Neural crest cell (in vitro differentiated cells): ENCODE measurements at places on chromosomes 2 and 18. TPM values are rescaled to one million over a fixed set of nuclear protein-coding genes. Genes with fewer than 3 reads are reported as not detected.

DNA sequence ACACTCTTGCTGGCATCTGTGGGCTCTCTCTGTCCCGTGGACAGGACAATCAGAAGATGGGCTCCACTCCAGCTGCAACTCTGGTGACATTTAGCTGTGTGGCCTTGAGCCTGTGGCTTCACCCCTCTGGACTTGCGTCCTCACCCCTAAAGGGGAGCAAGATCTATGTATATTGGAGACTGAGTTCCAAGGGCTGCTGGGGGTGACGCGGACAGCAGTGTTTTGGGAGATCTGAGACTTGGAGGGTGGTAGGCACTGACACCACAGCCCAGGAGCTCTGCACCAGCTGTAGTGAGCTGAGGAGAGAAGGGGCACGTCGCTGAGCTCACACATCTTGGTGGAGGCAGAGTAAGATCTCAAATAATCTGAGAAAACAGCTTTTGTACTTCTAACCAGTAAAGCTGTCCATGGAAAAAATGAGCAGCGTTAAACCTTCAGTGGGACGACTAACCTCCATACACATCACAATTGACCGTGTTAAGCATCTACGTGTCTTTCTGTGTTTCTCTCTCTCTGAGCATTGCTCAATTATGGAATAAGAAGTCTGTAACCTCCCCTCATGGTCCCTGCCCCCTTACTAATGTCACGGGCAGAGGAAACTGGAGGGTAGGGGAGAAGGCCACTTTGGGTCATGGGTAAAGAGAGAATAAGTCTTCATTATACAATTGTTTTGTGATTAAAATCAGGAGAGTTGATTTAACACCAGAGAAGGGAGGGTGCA is 85.8 kb downstream of the SH3RF3 start:
- no peaks in the 10 kb centered on the region for H3K36me3 ChIP-seq
- no peak overlapping the region for H3K27ac ChIP-seq
- no peak for DNase-seq
- peaks cover 10% of the 10 kb centered on the region for H3K4me1 ChIP-seq
- H3K4me3 ChIP-seq: no peak overlapping the region
- H3K27me3 ChIP-seq: peaks cover 4% of the 10 kb centered on the region

- H3K4me3 ChIP-seq: no peak overlapping the region
- H3K27me3 ChIP-seq: peaks cover 2% of the 10 kb centered on the region
- DNase-seq: no peak
Measured at GRCh38 chr2:460861-461260, 173.0 kb upstream of the ALKAL2 start.

DNA sequence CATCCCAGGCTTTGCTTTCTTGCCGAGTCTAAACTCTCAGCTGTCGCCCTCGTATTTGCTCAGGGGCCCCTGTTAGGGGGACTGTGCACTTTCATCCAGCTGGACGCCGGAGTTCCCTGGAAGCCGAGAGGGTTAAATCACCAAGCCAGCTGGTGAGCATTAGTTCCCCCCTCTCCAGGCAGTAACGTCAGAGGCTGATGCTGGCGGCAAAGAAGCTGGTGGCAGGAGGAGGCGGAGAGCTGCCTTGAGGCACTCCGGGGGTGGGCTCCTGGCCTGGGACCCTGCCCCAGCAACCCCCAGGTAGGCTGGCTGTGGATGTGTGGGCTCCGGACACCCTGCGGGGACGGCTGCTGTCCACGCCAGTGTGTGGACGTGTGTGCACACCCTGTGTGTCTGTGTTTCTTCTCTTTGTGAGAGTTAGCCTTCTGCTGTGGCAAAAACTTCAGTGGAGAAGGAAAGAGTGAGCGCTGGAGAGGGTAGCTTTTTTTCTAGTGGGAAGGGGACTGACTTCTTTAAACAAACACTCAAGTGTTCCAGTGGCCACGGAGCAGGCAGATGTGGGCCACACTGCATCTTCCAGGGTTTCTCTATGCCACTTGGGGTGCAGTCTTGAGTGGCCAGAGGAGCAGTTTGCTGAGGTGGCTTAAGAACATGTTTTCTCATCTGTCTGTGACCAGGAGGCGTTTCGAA is 84.7 kb downstream of the GLI2 start:
- DNase-seq: peak; percentile 20
- H3K36me3 ChIP-seq: no peaks in the 10 kb centered on the region
- no peak overlapping the region for H3K4me3 ChIP-seq
- H3K27ac ChIP-seq: peak overlapping the region; percentile 35

DNA sequence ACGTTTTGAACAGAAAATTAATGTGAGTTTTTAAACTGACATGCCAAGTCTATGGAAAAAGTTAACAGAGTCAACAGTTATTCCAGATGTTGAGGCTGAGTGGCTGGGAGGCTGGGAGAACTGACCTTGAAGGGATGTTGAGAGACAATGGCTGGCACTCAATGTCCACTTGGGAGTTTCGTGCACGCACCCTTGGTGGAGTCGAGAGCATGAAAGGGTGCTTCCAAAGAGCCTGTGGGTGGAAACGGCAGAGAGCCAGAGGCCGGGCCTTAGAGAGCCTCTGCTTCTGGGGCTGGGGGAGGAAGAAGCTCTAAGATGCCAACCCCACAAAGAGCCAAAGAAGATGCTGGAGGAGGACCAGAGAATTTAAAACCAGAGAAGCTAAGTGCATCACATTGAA is 63.4 kb upstream of the L3MBTL4 start:
- no peaks in the 10 kb centered on the region for H3K4me1 ChIP-seq
- no peaks in the 10 kb centered on the region for H3K36me3 ChIP-seq
- no peak overlapping the region for H3K27ac ChIP-seq
- no peak for DNase-seq

DNA sequence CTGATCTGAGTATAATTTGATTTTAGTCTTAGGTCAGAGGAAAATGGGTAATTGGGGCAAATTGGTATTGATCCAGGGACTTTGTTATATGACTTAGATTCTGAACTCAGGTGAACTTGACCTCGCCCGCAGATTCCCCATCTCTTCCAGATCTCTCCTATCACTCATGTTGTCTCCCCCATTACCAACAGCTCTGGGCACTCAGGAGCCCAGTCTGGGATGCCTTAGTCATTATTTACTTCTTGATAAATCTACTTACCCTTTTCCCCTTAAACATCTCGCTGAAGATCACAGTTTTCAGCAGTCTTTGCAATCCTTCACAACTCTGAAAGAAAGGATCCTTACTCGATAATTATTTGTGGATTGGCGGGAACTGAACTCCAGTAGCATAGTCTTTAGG is 19.6 kb upstream of the HNMT start:
- no peak overlapping the region for H3K27ac ChIP-seq
- H3K36me3 ChIP-seq: no peaks in the 10 kb centered on the region
- DNase-seq: no peak
- H3K4me3 ChIP-seq: no peak overlapping the region
- H3K4me1 ChIP-seq: peaks cover 55% of the 10 kb centered on the region

DNA sequence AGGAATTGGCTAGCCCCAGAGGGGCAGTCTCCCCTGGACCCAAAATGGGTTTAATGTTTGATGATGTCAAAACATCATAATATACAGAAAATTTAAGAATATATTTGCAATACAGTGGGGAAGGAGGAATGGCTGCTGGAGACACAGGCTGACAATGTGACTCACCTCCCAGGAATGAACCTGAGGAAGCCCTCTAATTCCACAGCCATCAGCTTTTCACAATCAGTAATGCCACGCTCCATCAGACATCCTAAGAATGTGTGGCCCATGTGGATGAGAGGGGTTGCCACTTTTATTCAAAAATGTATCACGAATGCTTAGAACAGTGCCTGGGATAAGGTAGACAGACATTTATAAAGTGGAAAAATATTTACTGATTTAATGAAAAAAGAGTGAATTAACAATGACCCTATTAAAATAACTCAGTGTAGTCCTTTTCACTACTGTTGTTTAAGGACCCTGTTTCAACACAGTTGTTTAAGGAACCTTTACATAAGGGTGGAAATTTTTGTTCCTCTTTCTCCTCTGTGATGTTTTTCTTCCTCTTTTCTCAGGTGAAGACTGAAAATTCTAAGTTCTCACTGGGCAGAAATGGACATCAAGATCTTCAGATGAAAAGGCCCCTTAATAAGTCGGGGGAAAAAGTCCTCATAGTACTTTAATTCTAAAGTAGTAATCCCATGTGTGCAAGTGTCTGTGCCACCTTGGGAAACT is 17.5 kb upstream of the TMEM163 start:
- no peaks in the 10 kb centered on the region for H3K36me3 ChIP-seq
- H3K27me3 ChIP-seq: peaks cover 2% of the 10 kb centered on the region
- DNase-seq: no peak
- H3K27ac ChIP-seq: no peak overlapping the region
- H3K4me3 ChIP-seq: no peak overlapping the region

- H3K27ac ChIP-seq: no peak overlapping the region
- no peaks in the 10 kb centered on the region for H3K27me3 ChIP-seq
- no peak overlapping the region for H3K4me3 ChIP-seq
- no peaks in the 10 kb centered on the region for H3K36me3 ChIP-seq
Measured at GRCh38 chr2:127581050-127581345, 45.5 kb downstream of the MYO7B start.

GRCh38 chr2:132638313-132639040 is 31.5 kb downstream of the LYPD1 start:
- peaks cover 21% of the 10 kb centered on the region for H3K4me1 ChIP-seq
- H3K27me3 ChIP-seq: peaks cover 6% of the 10 kb centered on the region
- H3K36me3 ChIP-seq: peaks cover 3% of the 10 kb centered on the region
- no peak overlapping the region for H3K4me3 ChIP-seq

GRCh38 chr2:144505245-144505831 is 14.6 kb downstream of the ZEB2 start:
- H3K4me1 ChIP-seq: peaks cover 95% of the 10 kb centered on the region
- no peaks in the 10 kb centered on the region for H3K27me3 ChIP-seq
- peaks cover 8% of the 10 kb centered on the region for H3K36me3 ChIP-seq

GRCh38 chr18:49847524-49847923 is 34.2 kb upstream of the ACAA2 start:
- H3K36me3 ChIP-seq: no peaks in the 10 kb centered on the region
- H3K27ac ChIP-seq: no peak overlapping the region
- H3K27me3 ChIP-seq: peaks cover 5% of the 10 kb centered on the region
- no peak overlapping the region for H3K4me3 ChIP-seq
- peaks cover 6% of the 10 kb centered on the region for H3K4me1 ChIP-seq

DNA sequence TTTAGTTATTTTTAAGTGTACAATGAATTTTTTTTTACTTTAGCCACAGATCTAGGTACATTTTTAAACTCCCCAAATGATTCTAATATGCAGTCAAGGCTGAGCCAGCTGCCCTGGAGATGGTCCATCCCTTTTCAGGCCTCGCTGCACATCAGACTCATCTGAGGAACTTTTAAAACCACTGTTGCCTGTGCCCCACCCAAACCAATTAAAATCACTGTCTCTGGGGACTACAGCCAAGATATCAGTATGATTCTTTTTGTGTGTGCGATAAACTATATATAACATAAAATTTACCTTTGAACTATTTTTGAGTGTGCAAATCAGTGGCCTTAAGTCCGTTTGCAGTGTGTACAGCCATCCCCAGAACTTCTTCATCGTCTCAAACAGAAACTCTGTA is 9.1 kb upstream of the MALT1 start:
- no peak overlapping the region for H3K27ac ChIP-seq
- H3K4me3 ChIP-seq: no peak overlapping the region
- DNase-seq: no peak
- H3K36me3 ChIP-seq: no peaks in the 10 kb centered on the region
- no peaks in the 10 kb centered on the region for H3K4me1 ChIP-seq

DNA sequence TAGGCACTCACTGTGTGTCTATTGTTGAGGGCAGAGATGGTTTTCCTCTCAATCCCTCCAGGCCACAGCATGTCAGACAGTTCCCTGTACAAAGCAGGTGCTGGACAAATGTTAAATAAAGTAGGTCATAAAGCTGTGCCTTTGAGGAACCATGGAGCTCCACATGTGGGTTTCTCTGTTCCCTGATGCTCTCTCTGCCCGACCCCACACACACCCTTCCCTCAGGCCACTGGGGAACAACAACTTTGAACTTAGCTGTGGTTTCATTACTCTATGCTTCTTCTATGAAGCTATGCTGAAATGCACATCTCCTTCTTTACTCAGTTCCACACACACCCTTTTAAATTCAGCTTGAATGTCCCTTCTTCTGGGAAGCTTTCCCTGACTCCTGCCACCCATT is 415.3 kb downstream of the HRH4 start:
- H3K36me3 ChIP-seq: no peaks in the 10 kb centered on the region
- H3K27me3 ChIP-seq: peaks cover 10% of the 10 kb centered on the region
- DNase-seq: no peak
- no peak overlapping the region for H3K27ac ChIP-seq
- peaks cover 30% of the 10 kb centered on the region for H3K4me1 ChIP-seq

- DNase-seq: peak; percentile 46
- peaks cover 15% of the 10 kb centered on the region for H3K4me1 ChIP-seq
- no peak overlapping the region for H3K27ac ChIP-seq
- no peak overlapping the region for H3K4me3 ChIP-seq
Measured at GRCh38 chr2:238513346-238513745, 86.6 kb downstream of the ASB1 start.

DNA sequence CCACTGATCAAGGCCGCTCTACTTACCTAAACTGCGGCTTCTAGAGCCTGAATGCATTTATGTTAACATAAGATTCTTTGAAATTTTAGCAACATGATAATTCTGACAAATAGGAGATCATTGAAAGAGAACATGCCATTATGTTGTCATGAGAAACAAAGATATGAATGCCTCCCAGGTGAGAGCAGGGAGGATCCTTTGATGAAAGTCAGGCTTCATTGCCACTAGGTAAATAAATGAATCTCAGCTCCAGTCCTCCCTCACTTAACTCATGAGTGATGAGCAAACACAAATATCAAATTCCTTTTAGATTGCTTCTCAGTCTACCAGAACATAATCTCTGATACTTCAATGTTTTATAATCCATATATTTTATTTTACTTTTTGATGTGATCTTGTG is 463.2 kb upstream of the CDH7 start:
- no peak overlapping the region for H3K27ac ChIP-seq
- H3K27me3 ChIP-seq: no peaks in the 10 kb centered on the region
- no peak for DNase-seq
- H3K36me3 ChIP-seq: no peaks in the 10 kb centered on the region
- H3K4me1 ChIP-seq: no peaks in the 10 kb centered on the region
- H3K4me3 ChIP-seq: no peak overlapping the region

GRCh38 chr2:236241181-236242056 is 22.8 kb downstream of the ASB18 start:
- H3K27me3 ChIP-seq: peaks cover 46% of the 10 kb centered on the region
- no peak overlapping the region for H3K4me3 ChIP-seq
- H3K27ac ChIP-seq: no peak overlapping the region
- DNase-seq: no peak

- H3K27ac ChIP-seq: peak overlapping the region; percentile 58
- H3K4me1 ChIP-seq: no peaks in the 10 kb centered on the region
- H3K36me3 ChIP-seq: no peaks in the 10 kb centered on the region
Measured at GRCh38 chr2:28469304-28469703, 26.6 kb upstream of the PLB1 start.

Gene SRD5A2
- not detected in 2 replicates for total RNA-seq

Gene TRIM54
- not detected in 2 replicates for total RNA-seq

Gene CTNNA2
- total RNA-seq: 2.6 and 2.9 TPM in 2 replicates

Gene IL1RL1
- total RNA-seq: not detected in 2 replicates

Gene BMP10
- total RNA-seq: not detected in 2 replicates

Gene ZNF396
- 2.9 and 3.6 TPM in 2 replicates for total RNA-seq

Gene VWA3B
- total RNA-seq: not detected in 2 replicates

Gene FLACC1
- total RNA-seq: 0.77 and 1.0 TPM in 2 replicates
